Cardiac muscle cell (in vitro differentiated cells and primary cell): ENCODE measurements at places on chromosomes 13 and 19. TPM values are rescaled to one million over a fixed set of nuclear protein-coding genes. Genes with fewer than 3 reads are reported as not detected.
A peak's percentile ranks its signal among the peaks of the same experiment; 100 is the strongest.

GRCh38 chr13:113138792-113139551 is 16.4 kb downstream of the F10 start:
- no peak for DNase-seq

- DNase-seq, result no peak
These were observed 1458.0 kb downstream of the OLFM4 start for GRCh38 chr13:54486421-54487166.

- DNase-seq, result peak; percentile 75
These were observed 2.2 kb downstream of the BST2 start for GRCh38 chr19:17402982-17403855.

DNA sequence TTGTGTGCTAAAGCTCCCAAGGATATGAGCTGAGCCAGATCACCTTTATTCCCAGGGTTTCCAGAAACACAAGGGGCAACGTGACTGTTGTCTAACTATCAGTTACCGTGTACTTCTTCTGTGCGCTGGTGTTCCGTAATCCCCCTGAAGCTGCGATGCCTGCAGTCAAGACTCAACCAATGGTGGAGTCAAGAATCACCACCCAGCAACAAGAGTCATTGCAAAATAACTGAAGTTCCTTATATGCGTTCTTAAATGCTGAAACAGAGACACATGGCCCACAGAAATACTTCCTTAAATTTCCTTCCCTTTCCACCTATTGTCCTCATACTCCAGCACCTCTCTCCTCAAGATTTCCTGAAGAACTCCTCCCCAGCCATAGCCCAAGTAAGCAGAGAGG is 200.2 kb downstream of the KATNAL1 start:
- DNase-seq, result no peak

DNA sequence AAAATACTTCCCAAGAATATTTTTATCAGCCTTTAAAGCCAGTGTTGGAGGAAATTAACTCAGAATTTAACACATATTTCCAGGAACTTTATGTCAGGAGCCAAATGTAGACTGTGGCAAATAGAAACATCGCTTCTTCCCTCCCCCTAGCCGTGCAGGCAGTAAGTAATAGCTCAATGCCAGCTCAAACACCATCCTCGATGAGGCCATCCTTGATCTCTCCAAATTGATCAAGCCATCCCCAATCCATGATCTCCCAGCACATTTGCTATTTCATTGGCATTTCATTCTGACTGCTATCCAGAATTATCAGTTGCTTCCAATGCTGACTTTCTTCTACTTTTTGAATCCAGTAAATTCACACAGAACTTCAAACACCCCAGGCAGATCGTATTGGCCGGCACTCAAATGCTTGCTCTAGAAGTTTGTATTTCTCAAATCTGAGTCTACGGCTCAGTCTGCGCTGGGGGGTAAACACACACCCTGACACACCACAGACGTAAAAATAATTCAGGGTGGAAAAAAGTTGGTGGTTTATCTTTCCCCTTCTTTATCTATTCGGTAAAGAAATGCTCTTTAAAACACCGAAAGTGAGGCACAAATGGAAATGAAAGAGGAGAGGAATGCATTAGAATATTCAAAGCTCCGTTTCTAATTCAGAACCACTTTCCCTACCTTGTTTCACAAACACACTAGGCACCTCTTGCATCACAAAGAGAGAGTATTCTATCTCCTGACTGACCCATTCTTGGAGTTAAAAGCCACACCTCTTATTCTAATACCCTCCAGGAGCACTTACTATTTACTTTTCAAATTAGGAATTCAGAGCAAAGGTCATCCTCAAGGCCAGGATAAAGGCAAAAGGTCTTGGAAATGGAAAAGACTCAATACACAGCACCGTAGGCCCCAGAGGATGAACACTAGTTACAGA is 991 bp downstream of the OBI1 start:
- peak; percentile 11 for DNase-seq

DNA sequence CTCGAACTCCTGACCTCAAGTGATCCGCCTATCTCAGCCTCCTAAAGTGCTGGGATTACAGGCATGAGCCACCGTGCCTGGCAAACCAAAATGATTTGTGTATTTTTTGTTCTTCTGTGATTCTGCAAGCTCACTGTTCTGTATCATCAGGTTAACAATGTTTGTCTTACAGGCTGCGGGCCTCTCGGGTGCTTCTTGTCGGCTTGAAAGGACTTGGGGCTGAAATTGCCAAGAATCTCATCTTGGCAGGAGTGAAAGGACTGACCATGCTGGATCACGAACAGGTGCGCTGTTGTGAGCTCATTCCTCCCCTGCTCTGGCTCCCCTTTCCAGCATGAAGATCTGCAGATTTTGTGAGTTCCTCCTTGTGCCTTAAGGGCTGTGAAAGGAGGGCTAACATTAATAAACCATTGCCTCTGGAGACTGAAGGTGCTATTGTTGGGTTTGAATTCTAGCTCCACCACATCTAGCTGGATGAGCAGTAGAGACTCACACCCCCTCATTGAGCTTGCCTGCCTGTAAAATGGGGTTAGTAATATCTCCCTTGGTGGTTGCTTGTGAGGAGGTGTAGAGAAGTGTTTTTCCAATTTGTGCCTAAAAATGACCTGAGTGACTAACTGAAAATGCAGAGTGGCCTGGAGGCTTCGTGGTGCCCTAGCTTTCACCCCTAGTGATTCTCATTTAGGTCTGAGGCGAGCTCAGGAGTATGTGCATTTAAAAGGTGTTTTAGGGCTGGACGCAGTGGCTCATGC is 12.9 kb downstream of the SAE1 start:
- no peak for DNase-seq

DNA sequence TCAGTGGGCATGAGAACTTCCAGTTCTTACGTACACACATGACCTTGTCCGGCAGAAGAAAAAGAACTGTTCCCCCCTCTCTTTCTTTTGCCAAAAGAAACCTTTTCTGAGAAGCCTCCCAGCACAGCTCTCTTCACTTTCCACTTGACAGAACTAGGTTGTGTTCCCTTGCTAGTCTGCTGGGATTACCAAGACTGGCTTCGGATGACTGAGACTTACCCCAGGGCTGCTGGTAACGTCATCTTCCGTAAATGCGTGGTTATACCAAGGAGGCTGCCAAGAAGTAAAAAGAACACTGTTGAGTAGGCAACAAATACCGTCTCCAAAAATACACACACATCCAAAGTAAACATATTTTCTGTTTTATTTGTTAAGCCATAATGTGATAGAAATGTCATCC is 908.2 kb downstream of the EFNB2 start:
- DNase-seq, result no peak

- no peak for DNase-seq
These were observed 229.6 kb upstream of the HTR2A start for GRCh38 chr13:47126432-47126831.

DNA sequence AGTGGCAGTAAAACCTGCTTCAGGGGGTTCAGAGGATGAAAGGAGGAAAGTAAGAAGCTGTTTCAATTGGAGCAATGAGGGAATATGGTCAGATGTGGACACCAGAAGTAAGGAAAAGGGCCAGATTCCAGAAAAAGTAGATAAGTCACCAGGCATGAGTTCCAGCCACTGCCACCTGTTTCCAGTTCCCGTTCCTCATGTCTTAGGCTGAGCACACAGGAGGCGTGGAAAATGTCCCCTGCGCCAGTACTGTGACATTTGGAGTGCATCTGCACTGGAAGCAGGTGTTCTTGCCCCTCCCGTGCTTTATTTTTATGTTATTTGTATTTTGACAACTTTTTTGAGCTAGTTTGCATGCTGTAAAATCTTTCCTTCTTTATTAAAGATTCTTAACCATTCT is 25.3 kb downstream of the LMO7 start:
- no peak for DNase-seq

GRCh38 chr13:112251930-112252585 is 124.1 kb upstream of the SPACA7 start:
- DNase-seq, result no peak

DNA sequence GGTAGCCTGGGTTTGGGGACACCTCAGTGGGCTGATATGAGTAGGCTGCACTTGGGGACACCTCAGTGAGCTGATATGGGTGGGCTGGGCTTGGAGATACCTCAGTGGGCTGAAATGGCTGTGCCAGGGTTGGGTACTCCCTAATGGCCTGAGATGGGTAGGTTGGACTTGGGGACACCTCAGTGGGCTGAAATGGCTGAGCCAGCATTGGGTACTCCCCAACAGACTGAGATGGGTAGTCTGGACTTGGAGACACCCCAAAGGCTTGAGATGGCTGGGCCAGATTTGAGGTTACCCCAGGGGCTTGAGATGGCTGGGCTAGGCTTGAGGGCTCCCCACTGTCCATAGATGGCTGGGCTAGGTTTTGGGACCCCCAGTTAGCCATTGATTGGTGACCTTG is 12.1 kb downstream of the IQCN start:
- DNase-seq, result no peak

- DNase-seq, result no peak
These were observed 1.4 kb upstream of the PAN3 start for GRCh38 chr13:28136916-28137315.

GRCh38 chr13:113493315-113493951 is 2.9 kb upstream of the DCUN1D2 start:
- DNase-seq, result no peak

DNA sequence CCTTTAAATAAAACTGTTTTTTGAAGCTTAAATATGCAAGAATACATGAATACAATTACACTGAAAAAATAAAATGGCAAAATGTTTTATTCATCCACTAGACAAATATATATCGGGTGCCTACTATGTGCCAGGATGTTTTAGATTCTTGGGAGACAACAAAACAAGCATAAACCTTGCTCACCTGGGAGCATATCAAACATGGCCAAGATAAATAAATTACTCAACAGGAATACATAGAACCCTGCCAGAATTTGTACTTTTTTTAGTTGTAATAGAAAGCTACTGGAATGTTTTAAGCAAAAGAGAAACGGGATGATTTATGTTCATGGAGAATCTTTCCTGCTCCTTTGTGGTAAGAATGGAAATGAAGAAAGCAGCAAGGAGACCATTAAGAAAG is 2358.5 kb upstream of the PCDH20 start:
- no peak for DNase-seq

DNA sequence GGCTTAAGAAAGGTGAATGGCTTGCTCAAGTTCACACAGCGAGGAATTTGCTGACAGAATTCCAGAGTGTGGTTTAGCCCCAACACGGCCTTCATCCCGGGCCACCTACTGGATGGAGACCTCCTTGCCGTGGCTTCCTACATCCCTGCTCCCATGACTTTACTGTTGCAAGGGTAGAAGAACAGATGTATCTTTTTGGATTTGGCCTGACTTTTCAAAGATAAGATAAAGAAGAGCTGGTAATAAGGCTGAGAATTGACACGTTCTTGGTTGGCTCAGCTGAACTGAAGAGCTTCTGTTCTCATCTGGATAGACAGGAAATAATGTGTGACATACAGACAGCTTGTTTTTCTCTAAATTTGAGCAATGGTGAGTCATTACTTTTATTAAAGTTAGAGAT is 113.1 kb downstream of the KLF5 start:
- peak; percentile 84 for DNase-seq

DNA sequence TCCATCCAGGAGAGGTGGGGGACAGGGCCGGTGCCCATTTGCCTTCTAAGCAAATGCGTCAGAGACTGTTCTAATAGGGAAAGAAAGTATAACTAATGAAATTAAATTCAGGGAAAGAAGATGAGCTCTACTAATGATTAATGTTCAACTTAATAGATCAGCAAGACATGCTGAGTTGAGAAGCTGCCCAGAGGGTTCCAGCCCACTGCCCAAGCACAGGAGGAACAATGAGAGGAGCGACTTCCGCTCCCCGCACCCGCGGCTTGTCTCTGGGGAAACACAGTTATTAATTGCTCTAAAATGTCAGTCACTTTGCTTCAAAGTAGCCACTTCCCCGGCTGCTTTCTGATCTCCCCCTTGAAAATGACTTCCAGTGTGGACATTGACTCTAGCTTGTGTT is 331.3 kb downstream of the UQCRFS1 start:
- DNase-seq, result no peak

DNA sequence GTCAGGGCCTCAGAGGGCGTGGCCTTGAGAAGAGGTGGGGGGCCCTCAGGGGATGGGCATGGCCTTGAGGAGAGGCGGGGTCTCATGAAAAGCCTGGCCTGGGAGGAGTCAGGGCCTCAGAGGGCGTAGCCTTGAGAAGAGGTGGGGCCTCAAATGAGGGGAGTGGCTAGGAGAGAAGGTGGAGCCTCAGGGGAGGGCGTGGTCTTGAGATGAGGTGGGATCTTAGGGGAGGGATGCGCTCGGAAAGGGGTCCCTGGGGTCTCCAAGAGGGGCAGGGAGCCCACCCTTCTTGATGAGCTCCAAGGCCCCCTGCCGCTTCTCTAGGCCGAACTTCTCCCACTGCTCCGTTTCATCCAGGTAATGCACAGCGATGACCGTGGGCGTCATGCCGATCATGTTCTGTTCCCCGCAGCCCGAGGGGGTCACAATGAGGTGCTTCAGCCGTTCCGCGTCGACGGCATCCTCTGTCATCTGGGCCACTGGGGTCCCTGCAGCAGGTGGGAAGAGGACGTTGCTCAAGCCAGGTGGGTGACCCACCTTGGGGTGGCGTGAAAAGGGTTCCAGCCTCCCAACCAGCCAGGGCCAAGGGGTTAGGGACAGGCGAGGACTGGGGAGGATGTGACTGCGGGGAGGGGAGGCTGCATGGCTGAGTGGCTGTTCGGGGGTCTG is 24.3 kb upstream of the TNFSF14 start:
- no peak for DNase-seq

GRCh38 chr13:98216711-98217285 is 39.7 kb upstream of the RNF113B start:
- no peak for DNase-seq

DNA sequence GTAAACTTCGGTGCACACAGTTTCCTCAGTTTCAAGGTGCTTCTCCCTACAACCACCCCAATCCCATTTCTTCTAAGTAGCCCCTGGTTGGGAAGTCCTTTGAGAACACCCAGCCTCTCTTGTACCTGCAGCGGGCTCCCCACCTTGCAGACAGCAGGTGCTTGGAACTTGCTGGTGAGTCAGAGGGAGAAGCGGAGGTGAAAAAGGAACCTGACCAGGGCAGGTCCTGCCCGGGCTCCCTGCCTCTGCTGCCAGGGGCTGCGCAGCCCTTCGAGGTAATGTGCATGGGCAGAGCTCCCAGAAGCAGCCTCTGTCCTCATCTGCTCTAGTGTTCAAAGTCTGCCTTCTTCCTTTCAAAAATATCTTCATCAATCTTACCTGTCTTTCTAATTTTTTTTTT is 274.0 kb upstream of the SOX1 start:
- DNase-seq, result no peak

DNA sequence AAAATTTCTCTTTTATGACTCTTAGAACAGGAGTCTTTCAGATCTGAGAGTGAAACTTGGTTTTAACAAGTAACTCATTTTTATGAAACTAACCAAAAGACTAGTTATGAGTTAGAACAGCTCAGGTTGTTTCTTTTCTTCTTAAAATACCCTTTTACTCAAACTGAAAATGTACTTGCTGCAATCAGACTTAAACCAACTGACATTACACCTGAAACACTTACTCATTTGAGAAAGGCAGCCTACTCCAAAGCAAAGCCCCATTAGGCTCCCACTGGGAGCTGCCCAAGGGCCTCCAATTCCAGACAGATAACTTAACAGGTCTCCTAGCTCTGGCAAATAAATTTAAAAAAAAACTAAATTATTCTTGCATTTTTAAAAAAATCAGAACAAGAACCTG is 3.6 kb downstream of the FOXO1 start:
- peak; percentile 46 for DNase-seq

- DNase-seq, result no peak
These were observed 174.1 kb downstream of the FGF14 start for GRCh38 chr13:102227741-102228140.

- no peak for DNase-seq
These were observed 120.8 kb upstream of the TNFSF11 start for GRCh38 chr13:42453091-42453645.

Gene SERPINE3
- 0.80 and 0.92 TPM in 2 replicates for polyA plus RNA-seq

Gene DCT
- polyA plus RNA-seq, result not detected in 2 replicates

Gene OR7D2
- polyA plus RNA-seq, result 1.6 TPM in 1 of 2 replicates, not detected in the other

Gene LIM2
- not detected in 2 replicates for polyA plus RNA-seq

Gene NKPD1
- polyA plus RNA-seq, result 1.0 and 2.9 TPM in 2 replicates

Gene OR7A5
- not detected in 2 replicates for polyA plus RNA-seq

Gene CYP2F1
- not detected in 2 replicates for polyA plus RNA-seq

Gene CD33
- polyA plus RNA-seq, result not detected in 2 replicates
